ENCODE measurements at places on chromosomes 3 and 15.

GRCh38 chr3:188749010-188749617 lies 422.7 kb upstream of the TPRG1 start:
- peak; percentile 39 for DNase-seq

DNA sequence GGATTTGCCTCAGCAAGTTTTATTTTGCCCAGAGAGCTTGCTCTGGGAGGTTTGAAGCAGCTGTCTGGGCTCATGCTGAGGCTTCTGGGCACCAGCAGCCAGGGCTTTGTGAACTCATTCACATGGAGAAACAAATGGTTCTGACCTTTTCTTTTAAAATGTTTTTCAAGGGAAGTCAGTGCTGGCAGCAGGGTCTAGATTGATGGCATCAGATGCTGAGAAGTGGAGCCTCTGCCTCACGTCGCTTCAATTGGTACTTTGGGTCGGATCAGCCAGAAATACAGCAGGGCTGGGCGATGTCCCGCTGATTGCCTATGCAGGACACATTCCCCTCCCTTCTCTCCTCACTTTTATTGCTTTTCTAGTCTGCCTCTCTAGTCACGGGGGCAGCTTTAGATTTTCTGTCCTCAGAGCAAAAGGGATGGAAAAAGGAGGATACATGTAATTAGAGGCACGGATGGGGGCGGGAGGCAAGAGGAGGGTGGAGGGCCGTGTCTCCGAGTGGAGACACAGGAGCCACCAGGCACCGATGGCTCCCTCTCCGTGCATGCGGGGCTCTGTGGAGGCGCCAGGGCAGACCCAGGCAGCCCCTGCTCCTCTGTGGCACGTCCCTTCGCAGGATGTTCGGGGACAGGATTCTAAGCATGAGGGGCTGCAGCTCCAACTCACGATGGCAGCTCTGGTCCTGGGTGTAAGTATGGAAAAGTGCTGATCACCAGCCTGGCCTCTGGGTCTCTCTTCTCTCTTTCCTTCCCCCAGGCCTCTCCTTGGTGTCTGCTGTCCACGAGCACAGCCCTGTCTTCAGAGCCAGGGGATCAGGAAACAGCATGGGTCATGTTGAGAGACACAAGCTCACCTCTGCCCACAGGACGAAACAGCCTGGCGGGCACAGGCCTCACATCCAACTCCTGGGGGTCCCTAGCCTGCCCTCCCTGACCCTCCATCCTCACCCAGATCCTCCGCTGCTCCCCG lies 116.1 kb downstream of the FAM43A start:
- DNase-seq: no peak

DNA sequence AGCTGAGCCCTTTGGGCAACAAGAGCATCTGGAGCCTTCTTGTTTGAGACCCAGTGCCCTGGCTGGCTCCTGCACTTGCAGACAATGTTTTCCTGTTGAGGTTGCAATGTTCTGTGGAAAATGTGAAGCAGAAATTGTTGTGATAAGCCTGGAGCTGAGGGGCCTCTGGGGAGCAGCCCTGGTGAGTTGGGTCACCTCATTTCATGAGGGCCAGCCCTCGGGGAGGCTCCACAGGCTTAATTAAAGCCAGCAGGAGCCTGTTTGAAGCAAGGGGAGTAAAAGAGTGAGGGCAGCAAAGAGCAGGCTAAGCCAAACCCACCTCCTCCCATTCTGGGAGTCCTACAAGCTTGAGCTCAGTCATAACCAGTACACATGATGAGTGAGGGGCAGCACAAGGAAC lies 154.3 kb downstream of the ALDH1A2 start:
- no peak for DNase-seq

DNA sequence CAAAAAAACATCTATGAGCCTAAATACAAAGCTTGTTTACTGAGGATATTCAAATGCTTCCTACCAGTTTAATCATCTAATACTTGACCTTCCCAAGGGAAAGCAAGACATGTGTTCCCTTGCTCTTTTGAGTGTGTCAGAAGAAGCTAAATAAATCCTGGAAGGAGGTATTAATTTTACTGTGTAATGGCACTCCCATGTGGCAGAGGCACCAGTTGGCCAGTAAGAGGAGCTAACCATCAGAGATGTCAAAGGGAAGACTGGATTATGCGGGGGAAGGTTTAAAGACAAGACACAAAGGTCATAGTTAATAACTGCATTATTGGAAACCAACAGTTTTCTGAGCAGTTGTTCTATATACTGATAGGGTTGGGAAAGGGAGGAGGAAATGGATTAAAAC lies 125.1 kb downstream of the SUCLG2 start:
- no peak for DNase-seq

DNA sequence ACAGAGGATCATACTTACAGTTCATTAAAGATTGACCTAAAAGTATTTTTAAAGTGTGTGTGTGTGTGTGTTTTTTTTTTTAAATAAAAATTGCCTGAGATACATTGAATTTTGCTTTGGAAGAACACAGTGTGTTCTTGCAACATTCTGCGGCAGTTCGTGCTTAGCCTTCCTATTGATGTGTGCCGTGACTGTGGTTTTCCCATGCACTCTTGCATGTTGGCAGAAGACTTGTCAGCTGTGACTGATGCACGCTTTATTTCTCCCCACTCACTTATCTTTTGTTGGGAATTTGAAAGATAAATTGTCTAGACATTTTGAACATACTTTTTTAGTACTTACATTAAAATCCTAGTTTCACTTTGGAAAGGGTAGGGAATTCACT lies 136.3 kb upstream of the LRRFIP2 start:
- DNase-seq: no peak

DNA sequence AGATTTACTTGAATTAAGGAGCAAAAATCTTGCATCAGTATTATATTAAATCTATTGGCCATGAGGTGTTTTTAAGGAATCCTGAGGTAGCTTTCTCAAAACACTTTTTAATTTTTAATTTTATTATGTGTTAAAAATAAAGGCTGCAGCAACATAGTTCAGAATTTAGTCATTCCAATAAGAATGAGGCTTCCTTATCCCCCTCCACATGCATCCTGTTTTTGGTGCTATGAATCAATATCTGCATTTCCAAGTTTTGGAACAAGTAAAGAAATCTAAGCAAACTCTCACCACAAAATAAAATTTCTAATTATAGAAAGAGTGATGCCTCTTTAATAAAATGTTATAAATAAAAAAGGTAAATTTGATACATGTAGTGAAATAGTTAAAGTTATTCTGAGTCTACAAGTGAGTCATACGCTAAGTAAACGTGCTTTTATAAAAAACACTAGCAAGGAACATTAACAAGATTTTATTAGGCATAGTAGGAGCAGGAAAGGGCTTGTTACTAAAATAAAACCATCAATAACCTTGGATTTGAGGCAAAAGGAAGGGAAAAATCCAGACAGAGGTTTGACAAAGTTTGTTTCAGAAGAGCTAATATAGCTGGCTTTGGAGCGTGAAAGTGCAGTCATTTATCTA lies 1218.0 kb downstream of the NSUN3 start:
- DNase-seq: no peak

GRCh38 chr3:181726351-181727330 lies 14.9 kb downstream of the SOX2 start:
- no peak for DNase-seq

- DNase-seq: no peak
Measured at GRCh38 chr3:130841357-130841756, 52.5 kb upstream of the ATP2C1 start.

DNA sequence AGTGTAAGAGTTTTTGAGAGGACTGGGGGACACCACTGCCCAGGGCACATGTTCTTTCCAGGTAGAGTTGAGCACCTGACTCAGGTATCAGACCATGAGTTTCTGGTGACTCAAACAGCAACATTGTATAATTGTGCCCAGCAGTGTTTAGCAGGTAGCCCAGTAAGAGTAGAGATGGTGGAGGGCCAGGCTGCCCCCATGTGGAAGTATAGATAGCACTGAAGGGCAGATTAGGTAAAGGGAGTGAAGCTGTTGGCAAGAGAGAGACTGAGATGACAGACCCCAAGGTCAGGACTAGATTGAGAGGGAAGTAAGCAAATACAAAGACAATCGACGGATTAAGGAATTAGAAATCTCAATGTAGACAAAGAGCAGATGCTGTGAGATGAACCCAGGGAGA lies 74.6 kb downstream of the TRIM42 start:
- no peak for DNase-seq

DNA sequence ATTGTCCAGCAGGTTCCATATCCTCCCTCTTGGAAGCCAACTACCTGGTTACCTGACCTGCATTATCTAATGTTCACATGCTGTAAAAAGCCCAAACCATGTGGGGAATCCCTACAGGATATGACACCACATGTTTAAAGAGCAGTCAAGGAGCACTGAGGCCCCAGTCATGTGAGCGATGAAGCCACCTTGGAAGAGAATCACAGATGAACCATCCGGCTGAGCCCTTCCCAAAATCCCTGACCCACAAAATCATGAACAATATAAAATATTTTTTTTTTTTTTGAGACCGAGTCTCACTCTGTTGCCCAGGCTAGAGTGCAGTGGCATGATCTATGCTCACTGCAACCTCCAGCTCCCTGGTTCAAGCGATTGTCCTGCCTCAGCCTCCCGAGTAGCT lies 10.6 kb upstream of the ANKDD1A start:
- DNase-seq: no peak

- DNase-seq: no peak
Measured at GRCh38 chr3:192514754-192515663, 212.3 kb downstream of the FGF12 start.

DNA sequence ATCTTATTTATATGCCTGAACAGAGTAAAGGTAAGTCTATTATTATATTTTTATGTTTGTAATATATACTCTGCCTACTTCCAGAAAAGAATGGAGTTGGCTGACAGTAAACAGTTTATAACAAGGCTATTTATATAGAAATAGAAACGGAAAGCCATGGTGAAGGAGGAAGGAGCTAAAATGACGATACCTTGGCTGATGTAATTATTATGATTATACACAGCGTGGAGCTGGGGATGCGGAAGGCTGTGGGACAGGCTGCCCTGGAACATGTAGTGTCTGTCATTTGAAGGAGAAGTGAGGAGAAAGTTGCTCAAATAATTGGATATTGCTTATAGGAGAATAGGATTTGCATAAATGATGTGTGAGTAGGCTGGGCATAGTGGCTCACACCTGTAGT lies 37.8 kb downstream of the CEMIP start:
- no peak for DNase-seq

- DNase-seq: no peak
Measured at GRCh38 chr3:56837196-56837955, 35.6 kb upstream of the ARHGEF3 start.

- no peak for DNase-seq
Measured at GRCh38 chr3:73074781-73075180, 13.3 kb downstream of the EBLN2 start.

GRCh38 chr15:64046421-64047153 lies at the start of gene DAPK2:
TSS of gene DAPK2 (minus strand) at chr15:64046485. CDS start at chr15:64040261, 6,224 bp downstream.
- peak; percentile 34 for DNase-seq

GRCh38 chr15:66293419-66294156 lies at the start of gene DIS3L:
TSS of gene DIS3L (plus strand) at chr15:66293568. CDS start at chr15:66293597, 29 bp downstream.
- DNase-seq: peak; percentile 25

- DNase-seq: no peak
Measured at GRCh38 chr15:89768071-89768500, 8.0 kb upstream of the MESP2 start.

DNA sequence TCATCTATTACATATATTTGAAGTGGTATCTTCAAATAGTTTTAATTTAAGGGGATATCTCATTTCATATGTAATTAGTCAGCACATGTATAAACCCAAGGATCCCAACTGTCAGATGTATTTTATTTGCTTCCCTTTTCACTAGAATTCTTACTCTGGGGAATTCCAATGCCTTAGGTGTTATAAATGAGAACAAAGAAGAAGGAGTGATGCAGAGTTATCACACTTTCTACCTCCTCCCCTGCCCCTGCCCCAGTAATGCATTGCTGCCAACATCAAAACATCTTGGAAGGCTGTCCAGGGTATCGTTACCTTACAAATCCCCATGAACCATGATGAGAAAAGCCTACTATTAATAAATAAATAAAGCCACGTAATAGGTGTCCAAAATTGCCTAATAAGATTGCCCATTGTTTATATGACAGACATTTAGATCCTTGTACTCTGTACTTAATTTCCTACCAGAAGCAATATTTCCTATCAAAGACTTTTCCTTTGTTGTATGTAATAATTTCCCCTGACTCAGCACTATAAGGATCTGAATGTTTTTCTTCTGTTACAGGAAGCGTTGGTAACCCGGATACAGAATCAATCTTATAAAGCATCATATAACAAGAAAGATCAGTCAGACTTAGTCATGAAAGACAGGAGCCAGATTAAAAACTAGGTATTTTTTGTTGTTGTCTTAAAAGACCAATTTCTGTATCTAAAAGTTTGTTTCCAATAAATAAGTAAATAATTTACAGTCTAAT lies 38.8 kb downstream of the CBLB start:
- DNase-seq: no peak

DNA sequence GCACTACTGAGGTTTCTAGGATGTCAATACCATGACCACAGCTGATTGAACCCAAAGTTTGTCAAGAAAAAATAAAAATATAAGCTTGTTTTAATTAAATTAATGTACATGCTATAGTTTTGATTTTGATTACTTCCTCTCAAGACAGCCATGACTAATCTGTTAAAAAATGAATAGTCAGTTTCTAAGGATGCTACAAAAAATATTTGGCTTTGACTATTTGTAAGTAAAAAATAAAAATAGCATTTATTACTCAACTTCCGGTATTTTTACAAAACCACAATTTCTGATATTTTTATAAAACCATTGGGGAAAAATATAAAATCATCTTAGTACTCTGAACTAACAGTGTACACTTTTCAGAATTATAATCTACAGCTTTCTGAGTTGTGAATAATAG lies 12.1 kb upstream of the TEX9 start:
- DNase-seq: no peak

DNA sequence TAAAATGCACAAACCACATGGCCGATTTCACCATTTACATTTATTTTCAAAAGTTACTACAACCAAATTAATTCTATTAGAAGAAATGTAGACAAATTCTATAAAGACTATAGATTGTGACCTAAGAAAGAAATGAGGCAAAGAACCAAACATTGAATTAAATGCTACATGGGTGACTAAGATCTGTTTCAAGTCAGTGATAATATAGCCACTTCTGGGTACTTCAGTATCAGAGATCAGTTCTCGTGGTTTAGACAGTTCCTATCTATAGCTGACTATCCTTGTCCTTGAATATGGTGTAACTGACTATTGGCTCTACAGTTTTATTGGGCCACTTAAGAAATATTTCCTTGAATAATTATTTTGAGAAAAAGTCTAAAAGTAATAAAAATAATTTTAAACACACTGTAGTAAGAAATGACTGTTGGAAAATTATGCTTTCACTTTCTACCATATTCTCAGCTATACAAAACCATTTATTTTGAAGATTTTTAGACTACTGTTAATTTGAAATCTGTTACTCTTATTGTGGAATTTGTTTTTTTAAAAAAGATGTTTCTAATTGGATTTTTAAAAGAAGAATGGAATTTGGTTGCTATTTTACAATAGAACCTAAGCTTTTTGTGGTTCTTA lies 14.1 kb downstream of the KCNMB3 start:
- DNase-seq: no peak

- no peak for DNase-seq
Measured at GRCh38 chr15:88844749-88845386, 41.6 kb downstream of the ACAN start.
